ENCODE measurements at places on chromosomes 4 and X.

DNA sequence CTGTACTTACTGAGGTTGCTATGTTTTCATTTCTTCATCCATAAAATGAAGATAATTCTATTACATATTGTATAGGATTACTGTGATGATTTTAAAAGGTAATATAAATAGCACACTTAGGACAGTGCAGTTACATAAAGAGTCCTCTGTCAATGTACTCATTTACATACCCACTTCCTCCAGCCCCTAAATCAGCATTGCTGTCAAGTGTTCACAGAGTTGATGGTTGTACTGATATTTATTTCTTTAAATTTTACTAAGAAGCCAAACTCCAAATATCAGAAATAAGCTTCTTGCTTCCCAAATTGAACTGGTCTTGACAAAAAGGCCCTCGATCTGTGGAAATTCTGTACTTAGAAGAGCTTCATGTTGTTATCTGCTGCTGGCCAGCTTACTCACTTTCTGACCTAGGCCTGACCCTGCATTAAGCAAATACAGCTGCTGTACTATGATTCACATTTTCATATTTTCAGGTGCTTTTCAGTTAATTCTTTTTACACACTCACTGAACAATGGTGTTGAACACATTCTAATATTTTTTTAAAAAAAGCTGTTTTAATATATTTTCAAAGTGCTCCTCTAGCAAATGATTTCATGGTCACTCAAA, 259.6 kb downstream of the UNC5C start:
- no peak for DNase-seq

DNA sequence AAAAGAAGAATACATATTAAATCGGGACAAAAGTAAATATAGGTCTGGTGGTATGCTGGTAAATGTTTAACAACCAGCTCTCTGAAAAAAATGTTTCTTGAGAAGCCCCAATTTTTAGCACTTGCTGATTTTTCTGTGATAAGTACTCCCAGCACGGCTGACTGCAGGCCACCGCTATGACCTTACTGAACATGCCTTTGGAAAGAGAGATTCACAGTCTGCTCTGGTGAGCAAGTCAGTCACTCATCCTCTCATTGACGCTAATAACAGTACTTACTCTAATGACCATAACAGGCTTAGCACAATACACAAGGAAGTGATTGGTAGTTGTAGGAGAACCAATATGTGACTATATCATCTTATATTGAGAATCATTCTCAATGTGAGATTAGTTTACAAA, 98.9 kb upstream of the BLTP1 start:
- DNase-seq, result no peak

- DNase-seq, result no peak
Measured at GRCh38 chr4:141914746-141915145, 278.4 kb downstream of the IL15 start.

GRCh38 chr4:137705171-137705783, 173.0 kb upstream of the PCDH18 start:
- no peak for DNase-seq

GRCh38 chr4:37219990-37220389, 24.6 kb upstream of the NWD2 start:
- no peak for DNase-seq

GRCh38 chrX:45709381-45709780, 508.7 kb upstream of the DIPK2B start:
- no peak for DNase-seq

GRCh38 chr4:25184056-25184455, 23.8 kb upstream of the SEPSECS start:
- DNase-seq, result no peak

- no peak for DNase-seq
Measured at GRCh38 chrX:50787099-50787498, 26.9 kb downstream of the SHROOM4 start.

GRCh38 chr4:6420036-6420435, 52.4 kb downstream of the PPP2R2C start:
- DNase-seq, result no peak

GRCh38 chr4:100838286-100838685, 320.5 kb upstream of the EMCN start:
- DNase-seq, result no peak

DNA sequence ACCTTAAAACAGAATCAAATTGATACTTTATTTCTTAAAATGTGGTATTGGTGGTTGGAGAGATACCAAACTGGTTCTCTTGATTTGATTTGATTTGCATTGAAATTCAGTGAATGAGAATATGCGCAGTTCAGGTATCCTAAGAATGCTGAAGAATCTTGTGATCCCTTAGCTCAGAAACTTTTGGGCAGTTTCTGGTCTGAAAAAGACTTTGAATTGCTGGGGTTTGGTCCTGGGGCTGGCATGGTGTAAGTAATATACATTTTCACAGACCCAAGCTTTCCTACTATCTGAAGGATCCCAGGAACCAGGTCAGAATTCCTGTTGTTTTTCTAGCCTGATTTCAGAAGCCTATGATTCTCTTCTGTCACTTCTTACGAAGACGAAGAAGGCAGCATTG, 6.6 kb downstream of the RAB33B start:
- DNase-seq, result no peak

DNA sequence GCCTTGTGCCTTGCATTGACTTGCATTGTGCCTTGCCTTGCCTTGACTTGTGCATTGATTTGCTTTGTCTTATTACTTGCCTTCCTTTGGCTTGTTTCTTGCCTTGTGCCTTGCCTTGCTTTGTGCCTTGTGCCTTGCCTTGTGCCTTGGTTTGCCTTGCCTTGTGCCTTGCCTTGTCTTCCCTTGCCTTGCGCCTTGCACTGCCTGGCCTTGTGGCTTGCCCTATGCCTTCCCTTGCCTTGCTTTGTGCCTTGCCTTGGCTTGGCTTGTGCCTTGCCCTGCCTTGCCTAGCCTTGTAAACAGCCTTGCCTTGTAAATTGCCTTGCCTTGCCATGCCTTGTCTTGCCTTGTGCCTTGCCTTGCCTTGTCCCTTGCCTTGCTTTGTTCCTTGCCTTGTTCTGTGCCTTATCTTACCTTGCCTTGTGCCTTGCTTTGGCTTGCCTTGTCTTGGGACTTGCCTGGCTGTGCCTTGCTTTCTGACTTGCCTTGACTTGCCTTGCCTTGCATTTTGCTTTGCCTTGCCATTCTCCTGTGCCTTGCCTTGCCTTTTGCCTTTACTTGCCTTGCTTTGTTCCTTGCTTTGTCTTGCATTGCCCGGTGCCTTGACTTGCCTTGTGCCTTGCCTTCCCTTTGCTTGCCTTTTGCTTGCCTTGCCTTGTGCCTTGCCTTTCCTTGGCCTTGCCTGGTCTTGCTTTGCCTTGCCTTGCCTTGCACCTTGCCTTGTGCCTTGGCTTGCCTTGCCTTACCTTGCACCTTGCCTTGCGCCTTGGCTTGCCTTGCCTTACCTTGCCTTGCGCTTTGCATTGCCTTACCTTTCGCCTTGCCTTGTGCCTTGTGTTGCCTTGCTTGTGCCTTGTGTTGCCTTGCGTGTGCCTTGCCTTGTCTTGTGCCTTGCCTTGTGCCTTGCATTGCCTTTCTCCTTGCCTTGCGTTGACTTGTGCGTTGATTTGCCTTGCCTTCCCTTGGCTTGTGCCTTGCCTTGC, 97.5 kb downstream of the TAB3 start:
- DNase-seq, result no peak

DNA sequence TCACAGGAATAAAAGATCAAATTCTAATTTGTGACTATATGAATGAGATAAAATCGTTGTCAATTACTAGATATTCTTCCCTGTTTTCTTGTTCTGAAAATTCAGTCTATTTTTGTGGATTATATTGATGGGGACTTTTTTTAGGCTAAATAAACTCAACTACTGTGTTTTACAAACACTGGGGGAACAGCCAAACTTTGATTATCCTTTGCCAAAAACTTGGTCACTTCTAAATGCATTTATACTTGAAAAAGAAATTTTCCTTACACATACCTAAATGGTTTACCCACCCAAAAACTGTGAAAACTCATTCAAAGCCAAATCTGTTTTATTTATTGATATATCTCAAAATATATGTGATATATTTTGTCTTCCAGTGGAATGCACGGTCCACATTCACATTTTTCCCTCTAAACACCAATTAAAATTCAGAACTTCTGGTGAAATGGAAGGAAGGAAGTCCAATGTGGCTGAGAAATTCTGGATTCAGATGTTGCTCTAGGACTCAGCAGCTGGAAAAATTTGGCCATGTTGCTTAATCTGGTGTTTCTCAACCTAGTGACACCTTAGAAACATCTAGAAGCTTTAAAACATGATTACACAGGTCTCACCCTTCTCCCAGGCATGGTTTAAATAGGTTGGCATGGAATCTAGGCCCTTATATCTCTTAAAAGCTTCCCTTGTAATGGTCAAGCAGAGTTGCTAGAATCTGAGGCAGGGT, 28.6 kb upstream of the ARHGAP24 start:
- no peak for DNase-seq

DNA sequence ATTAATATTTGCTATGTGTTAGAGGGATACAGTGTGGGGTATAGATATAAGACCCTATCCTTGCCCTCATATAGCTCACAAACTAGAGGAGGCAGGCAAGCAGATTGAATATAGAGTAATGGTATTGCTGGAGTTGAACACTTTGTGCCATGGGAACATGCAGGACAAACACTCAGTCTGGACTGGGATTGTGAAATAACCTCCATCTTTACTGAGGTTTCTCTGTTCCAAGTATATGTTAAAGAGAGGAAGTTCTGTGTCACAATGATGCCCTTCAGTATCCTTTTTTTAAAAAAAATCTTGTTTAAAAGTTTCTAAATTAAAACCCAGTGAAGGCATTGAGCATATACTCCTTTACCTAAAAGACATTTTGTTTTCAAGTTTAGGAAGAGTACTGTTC, 8.7 kb downstream of the FABP2 start:
- DNase-seq, result no peak

GRCh38 chr4:7772711-7773385, 166.8 kb downstream of the AFAP1 start:
- no peak for DNase-seq

- no peak for DNase-seq
Measured at GRCh38 chrX:28981952-28982351, 394.7 kb downstream of the IL1RAPL1 start.

- DNase-seq, result peak; percentile 86
Measured at GRCh38 chrX:16786139-16786790, at the start of gene TXLNG. Gene TXLNG (plus strand): TSS chrX:16786466. CDS start chrX:16786488, 22 bp downstream.

Data from DMS79 (cell line).